ENCODE measurements at places on chromosomes 4 and X.
A peak's percentile ranks its signal among the peaks of the same experiment; 100 is the strongest.

- peak; percentile 88 for DNase-seq
Measured at GRCh38 chr4:73451404-73451803, 15.4 kb downstream of the AFP start.

DNA sequence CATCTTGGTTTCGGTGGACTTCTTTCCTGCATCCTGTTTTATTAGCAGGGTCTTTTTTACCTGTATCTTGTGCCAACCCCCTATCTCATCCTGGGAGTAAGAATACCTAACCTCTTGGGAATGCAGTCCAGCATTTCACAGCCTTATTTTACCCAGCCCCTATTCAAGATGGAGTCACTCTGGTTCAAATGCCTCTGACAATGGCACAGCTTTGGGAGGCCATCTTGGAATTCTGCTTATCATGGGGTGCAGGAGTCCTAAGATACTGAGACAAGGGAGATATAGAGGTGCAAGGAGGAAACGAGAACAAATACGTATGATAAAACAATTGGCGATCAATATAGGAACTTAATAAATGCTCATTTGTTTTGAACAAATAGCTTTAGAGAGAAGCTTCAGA, 1682.2 kb upstream of the AGA start:
- no peak for DNase-seq

- peak; percentile 81 for DNase-seq
Measured at GRCh38 chr4:12633053-12633651, 851.0 kb downstream of the RAB28 start.

DNA sequence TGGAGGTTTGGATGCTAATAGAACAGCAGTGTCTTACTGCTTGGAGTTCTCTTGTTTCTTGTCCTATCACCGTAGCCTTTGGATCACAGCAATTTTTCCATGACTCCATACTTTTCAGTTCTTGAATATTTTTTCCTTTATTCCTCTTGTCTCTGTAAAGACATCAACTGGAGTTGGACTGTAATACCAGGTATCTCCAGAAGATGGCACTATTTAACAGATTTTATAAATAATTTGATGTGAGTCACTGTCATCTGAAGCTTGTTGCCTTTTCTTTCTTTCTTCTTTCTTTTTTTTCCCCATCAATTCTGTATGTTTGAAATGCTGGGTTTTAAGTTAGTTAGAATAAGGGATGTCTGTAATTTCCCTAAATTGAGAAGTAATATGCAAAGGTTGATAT, 24.1 kb downstream of the HPRT1 start:
- peak; percentile 10 for DNase-seq

- no peak for DNase-seq
Measured at GRCh38 chrX:29841750-29842149, 373.6 kb upstream of the MAGEB2 start.

GRCh38 chrX:40278340-40279090, 180.8 kb upstream of the BCOR start:
- DNase-seq, result no peak

GRCh38 chr4:13329963-13330362, 154.2 kb downstream of the RAB28 start:
- peak; percentile 56 for DNase-seq

GRCh38 chrX:9676738-9677097, 88.9 kb downstream of the GPR143 start:
- DNase-seq, result no peak

GRCh38 chrX:125810856-125811255, 355.2 kb downstream of the DCAF12L2 start:
- DNase-seq, result no peak

GRCh38 chr4:74038425-74039314, at the start of gene CXCL3:
Gene CXCL3, minus strand, starts transcription at chr4:74038689. Its CDS starts 78 bp downstream, at chr4:74038611.
- peak; percentile 59 for DNase-seq

DNA sequence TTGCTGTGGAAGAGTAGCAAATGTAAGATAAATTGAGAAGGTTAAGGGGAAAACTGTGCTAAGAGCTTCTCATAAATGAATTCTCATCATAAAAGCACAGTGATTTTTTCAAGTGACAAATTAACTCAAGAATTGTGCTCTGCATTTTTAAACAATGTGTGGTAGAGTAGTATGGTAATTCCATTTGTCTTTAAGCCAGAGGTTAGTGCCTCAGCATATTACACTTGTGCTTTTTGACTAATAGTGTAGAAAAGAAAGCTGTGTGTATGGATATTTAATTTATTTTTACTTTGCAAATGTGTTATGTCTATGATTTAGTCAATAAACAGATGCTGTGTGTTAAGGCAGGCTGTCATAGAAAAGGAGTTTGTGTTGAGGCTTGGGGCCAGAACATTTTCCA, 61.0 kb downstream of the FHIP1A start:
- DNase-seq, result no peak

GRCh38 chrX:34918091-34918736, 24.4 kb upstream of the FAM47B start:
- no peak for DNase-seq

- DNase-seq, result no peak
Measured at GRCh38 chr4:168487282-168488035, 7.2 kb upstream of the DDX60L start.

DNA sequence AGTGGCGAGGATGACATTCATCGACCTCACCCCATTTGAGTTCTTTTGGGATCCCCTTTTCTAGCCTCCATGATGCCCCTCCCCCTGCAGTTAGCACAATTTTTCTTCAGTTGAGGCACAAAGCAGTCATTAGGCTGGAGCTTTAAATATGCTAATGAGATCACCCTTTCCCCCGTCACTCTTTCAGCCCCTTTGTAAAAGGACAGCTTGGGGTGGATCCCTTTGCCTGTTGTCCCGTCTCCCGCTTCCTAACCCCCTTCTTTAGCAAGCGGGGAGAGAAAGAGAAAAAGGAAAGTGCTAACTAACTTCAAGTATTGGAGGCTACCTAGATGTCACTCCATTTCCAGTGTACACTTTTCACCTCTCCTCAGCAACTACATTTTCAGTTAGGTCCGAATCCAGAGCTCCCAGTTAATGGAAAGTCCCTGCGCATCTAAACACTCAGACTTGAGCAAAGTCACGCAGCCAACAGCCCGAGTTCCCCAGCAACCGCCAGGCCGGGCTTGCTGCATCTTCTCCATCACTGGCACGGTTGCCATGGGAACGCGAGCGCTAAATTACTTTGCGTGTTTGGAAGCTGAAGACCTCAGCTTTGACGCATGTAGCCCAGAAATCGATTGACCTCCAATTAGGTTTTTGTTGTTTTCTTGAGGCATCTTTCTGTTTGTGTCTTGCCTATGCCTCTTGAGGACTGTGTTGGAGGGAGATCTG, 76.8 kb downstream of the RTL5 start:
- no peak for DNase-seq

GRCh38 chrX:14359316-14359715, 170.0 kb upstream of the GLRA2 start:
- DNase-seq, result no peak

DNA sequence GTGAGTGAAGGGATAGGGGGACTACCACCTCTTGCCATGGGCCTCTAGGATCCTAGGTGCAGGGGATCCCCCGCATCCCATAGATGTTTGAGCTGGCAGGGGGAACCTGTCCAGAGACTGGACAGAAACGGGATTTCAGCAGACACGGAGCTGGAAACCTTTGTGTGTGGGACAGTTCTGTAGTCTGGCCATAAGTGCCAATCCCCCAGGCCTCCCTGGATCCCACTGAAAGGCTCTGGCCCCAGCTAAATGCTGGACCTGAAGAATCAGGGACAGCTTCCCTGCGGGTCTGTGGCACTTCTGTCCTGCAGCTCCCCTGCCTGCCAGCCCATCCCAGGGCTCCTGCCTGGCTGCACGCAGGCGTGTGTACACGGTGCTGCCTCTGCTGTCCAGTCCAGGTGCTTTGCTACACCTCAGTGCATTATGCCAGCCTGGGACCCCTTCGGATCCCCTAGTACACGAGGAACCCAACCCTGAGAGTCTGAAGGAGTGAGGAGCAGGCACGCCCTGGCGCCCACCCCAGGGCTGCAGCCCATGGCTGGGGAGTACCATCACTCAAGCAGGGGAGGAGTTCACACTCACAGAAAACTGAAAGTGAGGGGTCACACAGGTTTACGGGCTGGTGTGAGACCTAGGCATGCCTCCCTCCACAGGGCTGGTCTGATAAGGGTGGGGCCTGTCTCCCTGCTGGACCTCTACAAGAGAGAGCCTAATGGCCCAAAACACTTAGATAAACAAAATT, 703.0 kb downstream of the ARAP2 start:
- no peak for DNase-seq

DNA sequence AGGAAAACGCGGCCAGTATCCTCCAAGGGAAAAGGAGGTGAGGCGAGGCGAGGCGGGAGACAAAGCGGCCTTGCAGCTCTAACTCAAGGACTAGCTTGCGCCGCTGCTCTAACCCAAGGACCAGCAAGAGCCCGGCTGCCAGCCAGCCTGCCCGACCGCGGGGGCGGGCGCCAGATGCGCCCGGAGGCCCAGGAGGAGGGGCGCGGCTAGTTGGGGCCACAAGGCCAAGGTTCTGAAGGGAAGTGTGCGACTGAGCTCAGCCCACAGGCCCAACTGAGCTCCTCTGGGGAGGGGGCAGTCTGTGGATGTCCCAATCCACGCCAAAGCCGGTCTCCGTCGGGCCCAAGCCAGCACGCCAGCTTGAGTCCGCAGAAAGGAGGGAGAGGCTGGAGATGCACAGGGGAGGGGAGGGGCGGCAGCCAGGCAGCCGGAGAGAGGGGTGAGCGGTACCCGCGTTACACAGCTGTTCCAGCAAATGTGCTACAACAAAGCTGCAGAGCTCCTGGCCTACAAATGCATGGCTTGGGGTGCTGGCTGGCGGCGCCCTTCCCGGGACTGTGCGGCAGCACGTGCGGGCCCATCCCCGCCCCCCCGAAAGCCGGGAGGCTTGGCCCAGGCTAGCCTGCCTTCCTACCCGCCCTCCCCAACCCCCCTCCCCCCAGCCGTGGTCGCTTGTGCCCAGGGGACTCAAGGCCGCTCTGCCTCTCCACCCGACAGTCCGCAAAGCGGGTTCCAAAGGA, 637 bp downstream of the AMER1 start:
- peak; percentile 31 for DNase-seq

DNA sequence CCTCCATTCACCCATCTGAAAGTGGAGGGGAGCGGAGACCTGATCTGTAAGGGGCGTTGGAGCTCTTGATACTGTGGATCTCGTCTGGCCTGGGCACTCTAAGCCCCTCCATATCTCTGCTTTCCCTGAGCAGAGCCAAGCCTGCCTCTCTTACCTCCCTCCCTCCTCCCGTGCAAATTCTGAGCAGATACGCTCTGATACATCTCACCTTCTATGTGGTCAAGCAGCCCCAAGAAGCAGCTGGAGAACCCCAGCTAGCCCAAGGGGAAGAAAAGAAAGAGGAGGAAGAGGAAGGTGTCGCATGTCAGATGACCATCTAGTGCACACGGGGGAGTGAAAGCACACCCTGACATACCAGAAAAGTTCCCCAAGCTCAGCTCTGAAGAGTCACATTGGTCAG, 1.9 kb upstream of the DGAT2L6 start:
- no peak for DNase-seq

DNA sequence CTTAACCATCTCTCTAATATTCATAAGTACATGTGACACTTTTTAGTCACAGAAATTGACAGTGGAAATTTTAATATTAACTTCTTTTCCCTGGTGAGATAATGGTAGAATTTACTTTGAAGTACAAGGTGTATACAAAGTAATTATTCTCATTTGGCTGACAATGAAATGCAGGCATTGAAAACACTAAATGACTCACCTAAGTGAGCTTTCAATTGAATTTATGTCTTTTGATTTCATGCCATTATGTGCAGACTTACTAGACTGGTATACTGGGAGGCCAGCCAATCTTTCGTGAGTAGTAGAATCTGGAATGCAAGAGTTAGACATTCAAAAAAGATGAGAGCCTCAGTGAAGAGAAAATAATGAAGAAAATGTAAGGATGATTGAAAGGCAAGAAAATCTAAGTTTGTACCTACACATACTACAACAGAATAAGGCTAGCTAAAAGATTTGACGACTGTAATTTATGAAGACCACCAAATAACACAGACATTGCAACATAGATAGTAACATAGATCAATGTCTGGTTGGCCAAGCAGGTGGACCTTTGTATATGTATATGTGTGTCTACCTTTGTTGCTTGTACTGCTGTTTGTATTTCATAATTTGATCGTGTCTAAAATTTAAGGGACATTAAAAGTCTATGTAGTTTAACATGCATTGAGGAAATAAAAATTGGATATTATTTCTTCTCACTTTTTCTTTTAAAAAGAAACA, 459.7 kb downstream of the IL15 start:
- peak; percentile 39 for DNase-seq

- DNase-seq, result no peak
Measured at GRCh38 chr4:10673817-10674369, 10.7 kb downstream of the CLNK start.
